ENCODE measurements at places on chromosomes 2 and 18.

DNA sequence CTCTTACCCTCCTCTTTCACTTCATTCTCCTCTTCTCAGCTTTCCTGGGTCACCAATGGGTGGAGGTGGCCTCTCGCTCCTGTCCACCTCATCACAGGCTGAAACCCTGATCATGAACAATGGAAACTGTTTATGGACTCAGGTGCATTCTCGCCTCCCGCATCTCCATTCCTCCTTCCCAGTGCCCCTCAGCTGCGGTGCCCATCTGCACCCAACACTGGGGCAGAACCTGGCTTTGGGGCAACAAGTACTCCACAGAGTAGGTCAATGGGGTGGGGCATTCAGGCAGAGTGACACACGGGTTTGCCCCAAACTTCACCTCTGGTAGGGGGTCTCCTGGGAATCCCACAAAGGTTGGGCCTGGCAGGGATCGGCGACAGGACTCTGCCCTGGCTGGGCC, 199.5 kb downstream of the RTP5 start:
- DNase-seq, result no peak

GRCh38 chr2:17416884-17417391, 101.3 kb downstream of the RAD51AP2 start:
- DNase-seq, result no peak

GRCh38 chr2:137886083-137886831, 78.0 kb upstream of the HNMT start:
- no peak for DNase-seq

DNA sequence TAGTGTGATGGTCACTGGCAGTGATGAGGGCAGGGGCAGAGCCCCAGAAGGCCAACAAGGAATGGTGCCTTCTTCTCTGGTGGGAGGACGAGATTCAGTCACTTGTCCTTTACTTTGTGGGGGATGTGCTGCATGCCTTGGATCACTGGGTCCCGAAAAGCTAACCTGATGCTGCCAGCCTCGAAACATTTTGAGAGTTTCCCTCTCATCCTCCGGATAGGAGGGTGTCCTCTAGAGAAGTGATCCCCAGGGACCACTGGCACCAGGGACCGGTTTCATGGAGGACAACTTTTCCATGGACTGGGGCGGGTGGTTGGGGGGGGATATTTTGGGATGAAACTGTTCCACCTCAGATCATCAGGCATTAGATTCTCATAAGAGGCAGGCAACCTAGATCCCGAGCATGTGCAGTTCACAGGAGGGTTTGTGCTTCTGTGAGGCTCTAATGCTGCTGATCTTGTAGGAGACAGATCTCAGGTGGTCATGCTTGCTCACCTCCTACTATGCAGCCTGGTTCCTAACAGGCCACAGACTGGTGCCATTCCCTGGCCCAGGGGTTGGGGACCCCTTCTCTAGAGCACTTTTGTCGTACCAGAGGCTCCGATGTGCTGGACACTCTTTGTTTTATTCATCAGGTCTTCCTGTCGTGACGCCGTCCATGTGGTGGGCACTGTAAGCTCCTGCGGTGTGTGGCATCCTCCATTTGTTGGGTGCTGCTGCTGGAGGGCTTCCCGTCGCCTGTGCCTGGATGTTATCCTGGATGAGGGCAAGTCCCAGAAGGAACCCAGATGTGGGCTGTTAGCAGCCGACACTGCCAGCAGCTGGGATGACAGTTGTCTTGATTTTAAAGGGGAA, 68.5 kb upstream of the HDAC4 start:
- no peak for DNase-seq

GRCh38 chr18:6476880-6477279, 62.2 kb upstream of the L3MBTL4 start:
- DNase-seq, result no peak

DNA sequence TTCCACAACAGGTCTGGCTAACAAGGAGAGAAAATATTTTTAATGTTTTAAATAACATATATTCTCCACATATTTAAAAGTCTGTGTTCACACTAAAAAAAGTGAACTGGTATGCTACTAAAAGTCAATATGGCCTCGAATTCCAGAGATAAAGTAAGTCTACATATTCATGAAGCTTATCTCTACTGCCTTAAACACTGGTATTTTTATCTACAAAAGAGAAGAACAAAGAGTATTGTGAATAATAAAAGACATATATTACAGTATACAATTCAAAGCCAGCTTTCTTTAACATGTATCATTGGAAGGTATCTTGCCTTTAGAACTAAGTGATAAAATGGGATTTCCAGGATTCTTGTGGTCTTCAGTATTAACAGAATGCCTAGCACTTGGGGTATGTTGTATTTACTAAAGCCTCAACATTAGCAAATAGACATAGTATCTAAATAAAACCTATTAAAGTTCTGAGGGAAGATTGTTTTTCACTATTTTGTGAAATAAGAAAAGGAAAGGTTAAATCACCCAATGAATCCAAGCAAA, 302.8 kb upstream of the CCDC68 start:
- no peak for DNase-seq
